NCI-H1105 treated with DMSO at 0.1 percent for 48 hours (cell line): ENCODE measurements at places on chromosomes 13 and 19.
A peak's percentile ranks its signal among the peaks of the same experiment; 100 is the strongest.

GRCh38 chr19:43690890-43691289 is 20.9 kb upstream of the PLAUR start:
- no peak for DNase-seq

- DNase-seq: peak; percentile 70
Observed at GRCh38 chr13:110874508-110874960, 40.3 kb downstream of the ANKRD10 start.

DNA sequence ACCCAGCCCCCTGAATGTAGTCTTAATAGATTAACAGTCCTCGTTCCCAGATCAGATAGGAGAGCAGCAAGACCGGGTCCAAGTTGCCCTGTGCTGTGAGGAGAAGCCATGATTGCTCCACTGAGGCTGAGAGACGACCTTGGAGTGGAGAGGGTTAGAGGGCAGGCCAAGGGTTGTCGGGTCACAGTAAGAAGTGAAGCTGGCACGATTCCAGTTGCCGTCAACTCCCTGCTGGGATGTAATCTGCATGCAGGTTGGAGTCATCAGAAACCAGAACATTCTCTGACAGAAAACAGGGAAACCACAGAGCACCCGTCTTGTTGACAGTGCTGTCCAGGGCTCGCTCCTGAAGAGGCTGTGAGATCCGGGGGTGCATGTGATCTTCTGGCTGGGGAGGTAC is 19.0 kb upstream of the ATP11A start:
- DNase-seq: no peak

- DNase-seq: no peak
Observed at GRCh38 chr19:18386543-18387271, 749 bp downstream of the GDF15 start.

DNA sequence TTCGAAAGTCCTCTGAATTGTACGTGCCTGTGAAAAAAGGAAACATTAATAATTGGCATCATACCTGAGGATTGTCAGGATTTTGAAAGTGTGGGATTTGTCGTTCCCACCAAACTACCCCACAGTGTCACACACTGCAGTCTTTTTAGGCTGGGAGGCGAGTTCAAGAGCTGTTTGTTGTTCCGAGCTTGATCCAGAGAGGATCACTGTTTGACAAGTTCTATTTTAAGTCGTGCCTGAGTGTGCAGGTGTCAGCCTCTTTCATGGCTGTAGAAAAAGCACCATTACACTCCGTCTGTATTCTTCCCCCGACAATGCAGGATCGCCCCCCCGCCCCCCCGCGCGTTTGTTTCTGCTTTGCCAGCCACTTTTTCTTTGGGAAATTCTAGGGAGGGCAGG is 635 bp upstream of the NBEA start:
- DNase-seq: no peak

DNA sequence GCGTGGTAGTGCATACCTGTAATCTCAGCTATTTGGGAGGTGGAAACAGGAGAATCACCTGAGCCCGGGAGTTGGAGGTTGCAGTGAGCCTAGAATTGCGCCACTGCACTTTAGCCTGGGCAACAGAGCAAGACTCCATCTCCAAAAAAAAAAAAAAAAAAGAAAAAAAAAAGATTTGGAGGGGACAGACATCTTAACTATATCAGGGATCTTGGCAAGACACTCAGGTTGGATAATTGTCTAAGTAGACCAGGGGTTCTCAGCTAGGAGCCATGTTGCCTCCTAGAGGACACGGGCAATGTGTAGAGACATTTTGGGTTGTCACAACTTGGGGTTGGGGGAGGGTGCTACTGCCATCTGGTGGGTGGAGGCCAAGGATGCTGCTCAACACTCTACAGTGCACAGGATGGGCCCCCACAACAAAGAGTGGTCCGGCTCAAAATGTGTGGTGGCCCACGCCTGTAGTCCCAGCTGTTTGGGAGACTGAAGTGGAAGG is 1.9 kb upstream of the ZNF580 start:
- DNase-seq: no peak

DNA sequence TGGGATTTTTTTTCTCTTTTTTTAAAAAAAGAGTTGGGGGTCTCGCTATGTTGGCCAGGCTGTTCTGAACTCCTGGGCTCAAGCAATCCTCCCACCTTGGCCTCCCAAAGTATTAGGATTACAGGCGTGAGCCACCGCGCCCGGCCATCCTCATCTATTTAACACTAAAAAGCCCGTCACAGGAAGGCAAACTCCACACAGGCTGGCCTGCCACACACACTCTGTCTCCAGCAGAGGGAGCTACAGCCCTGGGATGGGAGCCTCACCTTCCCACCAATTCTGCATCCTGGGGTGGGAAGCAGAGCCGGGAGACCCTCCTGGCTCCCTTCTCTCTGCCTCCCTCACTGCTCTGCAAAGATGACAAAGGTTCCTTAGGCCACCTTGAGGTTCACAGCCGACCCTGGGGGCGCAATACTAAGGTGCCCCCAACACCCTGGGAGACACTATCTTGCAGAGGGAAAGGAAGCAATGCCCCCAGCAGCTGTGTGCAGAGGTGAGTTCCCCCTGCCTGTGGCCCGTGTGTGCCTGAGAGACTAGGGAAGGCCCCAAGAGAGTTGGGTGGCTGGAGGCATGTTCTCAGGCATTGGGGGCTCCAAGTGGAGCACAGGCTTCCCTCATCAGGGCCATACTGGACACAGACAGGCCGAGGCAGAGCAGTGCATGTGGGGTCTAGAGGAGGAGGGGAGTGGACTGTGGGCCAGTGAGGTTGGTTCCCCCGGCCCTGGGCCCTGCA is 27.4 kb upstream of the TIMM44 start:
- DNase-seq: no peak

- DNase-seq: peak; percentile 52
Observed at GRCh38 chr13:31424130-31424729, 224.5 kb downstream of the B3GLCT start.

DNA sequence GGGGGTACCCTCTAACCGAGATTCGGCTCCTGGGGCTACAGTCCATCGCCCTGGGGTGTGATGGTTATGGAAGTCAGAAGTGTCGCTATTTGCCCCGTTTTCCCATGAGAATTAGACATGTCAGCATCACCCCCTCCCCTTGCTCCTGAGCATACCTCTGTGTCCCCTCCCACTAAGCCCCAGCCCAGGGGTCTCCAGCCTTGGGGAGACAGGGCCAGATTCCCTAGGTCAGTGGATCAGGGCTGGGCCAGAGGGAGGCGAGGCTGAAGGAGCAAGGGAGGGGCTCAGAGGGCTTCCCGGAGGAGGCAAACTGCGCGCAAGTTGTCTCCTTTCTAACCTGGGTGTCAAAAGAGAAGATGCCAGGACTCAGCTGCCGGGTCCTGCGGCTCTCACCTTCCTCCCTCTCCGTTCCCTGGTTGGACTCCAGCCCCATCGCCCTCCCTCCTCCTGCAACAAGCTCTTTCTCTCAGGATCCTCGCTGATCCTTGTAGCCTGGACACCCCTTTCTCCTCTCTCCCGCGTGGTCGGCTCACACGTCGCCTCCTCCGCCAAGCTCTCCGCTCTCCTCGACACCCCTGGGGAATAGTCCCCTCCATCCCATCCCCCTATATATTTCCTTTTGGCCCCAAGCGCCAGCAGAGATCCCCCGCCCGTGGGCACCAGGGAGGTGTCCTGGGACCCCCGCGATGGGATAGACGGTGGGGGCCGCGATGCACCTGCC is 459 bp upstream of the TMEM59L start:
- no peak for DNase-seq

GRCh38 chr13:78045916-78046315 is 127.3 kb upstream of the EDNRB start:
- no peak for DNase-seq

DNA sequence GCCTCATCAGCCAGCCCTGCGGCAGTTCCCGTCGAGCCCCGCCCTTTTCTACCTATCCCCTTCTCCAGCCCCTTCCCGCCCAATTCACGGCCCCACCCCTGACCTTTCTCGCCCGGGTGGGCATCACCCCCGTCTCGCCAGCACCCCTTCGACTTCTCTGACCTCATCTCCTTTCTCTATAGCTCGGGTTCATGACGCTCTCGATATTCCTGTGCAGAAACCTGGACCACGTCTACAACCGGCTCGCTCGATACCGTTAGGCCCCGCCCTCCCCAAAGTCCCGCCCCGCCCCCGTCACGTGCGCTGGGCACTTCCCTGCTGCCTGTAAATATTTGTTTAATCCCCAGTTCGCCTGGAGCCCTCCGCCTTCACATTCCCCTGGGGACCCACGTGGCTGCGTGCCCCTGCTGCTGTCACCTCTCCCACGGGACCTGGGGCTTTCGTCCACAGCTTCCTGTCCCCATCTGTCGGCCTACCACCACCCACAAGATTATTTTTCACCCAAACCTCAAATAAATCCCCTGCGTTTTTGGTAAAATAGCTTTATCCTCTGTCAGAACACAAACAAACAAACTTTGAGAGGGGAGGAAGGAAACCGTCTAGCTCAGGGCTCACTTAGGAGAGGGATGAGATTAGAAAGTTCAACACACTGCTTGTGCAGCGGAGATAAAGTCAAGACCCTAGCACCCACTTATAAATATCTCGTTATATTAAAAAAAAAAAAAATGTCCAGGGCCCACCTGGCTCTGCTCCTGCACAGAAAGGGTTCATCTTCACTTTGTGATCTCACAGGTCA is 5.1 kb downstream of the CD37 start:
- DNase-seq: peak; percentile 82

DNA sequence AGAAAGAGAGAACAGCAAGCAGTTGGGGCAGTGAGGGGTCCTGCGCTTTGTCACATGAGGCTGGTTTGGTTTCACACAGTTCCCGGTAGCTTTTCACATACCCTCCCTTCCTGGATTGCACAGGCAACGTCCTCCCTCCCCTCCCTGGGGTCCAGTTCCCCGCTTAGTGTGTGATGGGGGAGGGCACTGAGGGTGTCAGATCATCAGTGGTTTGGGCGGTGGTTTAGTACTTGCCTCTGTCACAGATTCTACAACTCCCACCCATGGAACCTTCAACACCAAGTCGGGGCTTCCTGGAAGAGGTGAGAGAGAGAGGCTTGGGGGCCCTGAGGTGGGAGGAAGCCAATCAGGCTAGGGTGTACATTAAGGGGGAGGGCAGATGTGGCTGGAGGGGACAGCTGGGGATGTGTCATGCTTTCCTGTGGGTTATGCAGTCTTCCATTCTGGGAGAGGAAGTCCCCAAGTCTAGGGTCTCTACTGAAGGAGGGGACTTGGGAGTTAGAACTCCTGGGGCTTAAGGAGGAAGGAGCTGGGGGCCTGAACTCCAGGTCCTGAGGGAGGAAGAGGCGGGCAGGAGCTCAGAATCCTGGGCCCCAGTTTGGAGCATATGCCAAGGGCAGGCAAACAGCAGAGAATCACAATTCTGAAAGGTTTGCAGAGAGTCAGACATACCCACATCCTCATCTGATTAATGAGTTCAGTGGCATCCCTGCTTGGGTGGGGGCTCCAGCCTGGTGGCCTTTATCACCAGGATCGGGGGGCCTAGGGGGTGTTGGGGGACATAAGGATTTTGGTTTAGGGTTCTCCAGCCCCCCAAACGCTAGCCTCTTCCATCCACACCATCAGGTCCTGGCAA is at the start of gene NKG7:
Gene NKG7, minus strand, starts transcription at position 6 of the 856 bp plus-strand sequence. CDS start 119 bp downstream, outside the sequence.
- DNase-seq: no peak

DNA sequence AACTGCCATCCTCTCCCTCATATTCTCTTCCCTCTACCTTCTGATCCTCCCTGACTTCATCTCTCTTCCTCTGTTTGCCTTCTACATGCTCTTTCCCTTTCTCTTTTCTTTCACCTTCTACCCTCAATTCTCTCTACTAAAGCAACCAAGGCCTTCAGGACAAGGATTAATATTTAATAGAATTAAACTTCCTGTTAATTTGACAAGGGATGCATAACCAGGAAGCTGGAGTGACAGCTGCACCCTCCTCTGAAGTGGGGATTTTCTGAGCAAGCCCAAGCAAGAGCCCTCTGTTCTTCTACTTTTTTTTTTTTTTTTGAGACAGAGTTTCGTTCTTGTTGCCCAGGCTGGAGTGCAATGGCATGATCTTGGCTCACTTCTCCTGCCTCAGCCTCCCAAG is 63.4 kb upstream of the MED4 start:
- no peak for DNase-seq

DNA sequence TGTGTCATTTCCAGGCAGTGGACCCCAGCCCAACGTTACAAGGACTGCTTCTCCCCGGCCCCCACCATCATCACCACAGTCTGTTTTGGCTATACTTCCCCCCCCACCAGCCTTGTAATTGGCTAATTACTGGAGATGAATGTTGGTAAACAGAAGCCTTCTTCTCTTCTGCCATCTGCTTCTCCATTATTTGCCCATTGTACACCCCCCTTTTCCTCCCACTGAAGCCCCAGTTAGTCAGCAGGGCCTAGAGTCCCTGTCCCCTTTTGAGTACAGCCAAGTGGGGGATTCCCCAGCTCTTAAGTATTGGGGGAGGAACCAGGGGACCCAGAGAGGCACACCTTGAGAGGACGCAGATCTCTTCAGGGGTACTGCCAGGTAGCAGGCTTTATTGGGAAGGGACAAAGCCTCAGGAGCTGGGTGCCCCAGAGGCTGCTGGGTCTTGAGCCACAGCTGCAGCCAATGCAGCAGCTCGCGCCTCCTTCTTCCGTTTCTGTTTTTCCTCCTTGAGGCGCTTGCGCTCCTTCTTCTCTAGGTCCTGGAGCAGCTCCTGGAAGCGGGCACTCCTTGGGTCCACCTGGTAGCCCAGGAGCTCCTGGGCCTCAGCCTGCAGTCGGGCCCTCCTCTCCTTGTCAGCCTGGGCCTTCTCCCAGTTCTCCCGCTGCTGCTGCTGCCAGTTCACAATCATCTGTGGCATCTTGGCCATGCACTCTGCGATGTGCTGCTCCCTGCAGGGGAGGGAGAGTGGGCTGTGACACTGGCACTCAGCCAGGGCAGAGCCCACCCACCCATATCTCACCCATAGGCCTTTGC is 3.0 kb downstream of the GADD45GIP1 start:
- DNase-seq: no peak

DNA sequence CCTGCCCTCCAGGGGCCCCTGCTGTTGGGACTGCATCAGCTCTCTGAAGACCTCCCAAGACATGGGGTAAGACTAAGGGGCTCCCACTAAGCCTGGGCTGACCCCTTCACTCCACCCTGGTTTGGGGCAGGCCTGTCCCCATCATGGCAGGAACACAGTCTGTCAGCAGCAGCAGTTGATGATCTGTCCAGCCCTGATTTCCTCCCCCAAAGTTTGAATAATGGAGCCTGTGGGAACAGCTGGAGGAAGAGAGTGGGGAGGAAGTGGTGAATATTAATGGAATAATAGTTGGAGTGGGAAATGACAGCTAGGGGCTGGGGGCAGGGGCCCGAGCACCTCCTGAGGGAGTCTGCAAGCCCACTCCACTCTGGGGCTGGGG is 1.3 kb upstream of the B3GNT8 start:
- DNase-seq: no peak

DNA sequence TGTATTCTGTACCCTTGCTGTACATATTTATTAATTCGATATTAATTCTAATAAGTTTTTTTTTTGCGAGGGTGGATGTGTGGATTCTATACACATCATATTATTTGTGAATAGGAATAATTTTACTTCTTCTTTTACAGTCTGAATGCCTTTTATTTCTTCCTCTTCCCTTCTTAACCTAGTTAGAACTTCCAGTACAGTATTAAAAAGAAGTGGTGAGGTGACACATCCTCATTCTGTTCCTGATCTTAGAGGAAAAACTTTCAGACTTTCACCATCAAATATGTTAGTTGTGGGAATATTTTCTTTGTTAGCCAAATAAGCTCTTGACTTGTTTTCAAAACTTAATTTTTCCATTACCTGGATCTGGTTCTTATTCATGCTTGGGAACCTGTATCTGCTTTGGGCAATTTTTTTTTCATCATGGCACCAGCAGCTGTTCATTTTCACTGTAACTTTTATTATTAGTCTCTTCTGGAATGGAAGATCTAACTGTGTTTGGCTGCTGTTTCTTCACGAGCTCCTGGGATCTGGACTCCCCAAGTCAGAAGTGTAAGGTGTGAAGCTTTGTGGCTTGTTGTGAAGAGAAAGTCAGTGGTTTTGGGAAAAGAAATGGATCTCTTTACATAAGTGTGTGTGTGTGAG is 33.1 kb downstream of the RGCC start:
- no peak for DNase-seq
